Motor neuron (in vitro differentiated cells): ENCODE measurements at places on chromosomes 13 and 19. TPM values are rescaled to one million over a fixed set of nuclear protein-coding genes. Genes with fewer than 3 reads are reported as not detected.

Gene WTIP
- total RNA-seq, result 1.9 and 4.5 TPM in 2 replicates

Gene COL5A3
- 0.31 and 0.32 TPM in 2 replicates for total RNA-seq

Gene ZNF844
- 1.2 and 1.6 TPM in 2 replicates for total RNA-seq

Gene ATP4A
- total RNA-seq, result 0.31 TPM in 1 of 2 replicates, not detected in the other

Gene FUT2
- total RNA-seq, result 1.5 and 2.1 TPM in 2 replicates

Gene ZFP36
- total RNA-seq, result 9.0 and 12.6 TPM in 2 replicates

Gene NPAS1
- 1.0 and 2.1 TPM in 2 replicates for total RNA-seq

Gene TSHZ3
- 15.4 and 22.2 TPM in 2 replicates for total RNA-seq

Gene DCT
- total RNA-seq, result 0.10 and 0.16 TPM in 2 replicates

DNA sequence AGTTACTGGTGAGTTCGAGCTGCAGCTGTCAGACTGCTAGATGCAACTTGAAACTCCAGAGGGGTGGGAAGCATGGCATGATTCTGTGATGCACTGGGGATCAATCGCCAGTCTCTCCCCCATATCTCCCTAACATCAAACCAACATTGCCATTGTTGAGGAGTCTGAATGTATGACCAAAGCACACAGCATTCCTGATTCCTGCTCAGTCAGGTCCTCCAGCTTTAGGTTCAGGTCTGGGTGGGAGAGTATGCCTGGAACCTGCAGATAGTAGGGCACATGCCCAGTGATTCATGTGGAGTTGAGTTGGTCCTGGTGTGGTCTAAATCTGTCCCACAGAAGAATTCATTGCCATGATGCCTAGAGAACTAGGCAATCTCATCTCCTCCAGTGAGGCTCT, 269.1 kb downstream of the GPC5 start:
- ATAC-seq, result no peak

- ATAC-seq, result no peak
Observed at GRCh38 chr19:29630655-29631054, 24.6 kb downstream of the POP4 start.

DNA sequence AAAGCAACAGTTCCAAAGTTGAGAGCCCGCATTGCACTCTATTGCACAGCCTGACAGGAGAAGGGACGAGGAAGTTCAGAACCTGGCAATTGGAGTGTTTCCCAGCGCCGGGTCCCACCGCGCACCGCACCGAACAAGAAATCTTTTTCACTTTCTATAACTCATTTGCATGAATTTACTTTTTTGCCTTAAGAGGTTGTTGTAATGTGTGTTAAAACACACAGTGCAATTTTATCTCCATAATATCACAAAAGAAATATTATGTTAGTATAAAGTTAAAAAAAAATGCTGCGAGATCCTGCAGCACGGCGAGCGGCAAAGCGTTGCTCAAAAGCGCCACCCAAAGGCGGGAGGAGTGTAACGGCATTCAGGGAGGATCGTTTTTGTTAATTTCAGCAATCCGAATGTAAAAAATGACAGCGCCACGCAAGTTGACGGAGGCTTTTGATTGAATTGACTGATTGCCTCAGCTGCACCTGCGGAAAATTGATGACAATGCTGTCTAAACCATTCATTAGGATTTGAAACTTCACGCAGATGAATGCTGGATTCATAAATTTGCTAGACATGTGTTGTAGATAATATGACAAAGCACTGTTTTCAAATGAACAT, 303.6 kb upstream of the ZNF507 start:
- ATAC-seq, result peak; percentile 66

GRCh38 chr19:33780251-33780650, 16.4 kb upstream of the KCTD15 start:
- no peak for ATAC-seq

GRCh38 chr13:66225072-66225471, 1005.1 kb downstream of the PCDH9 start:
- ATAC-seq, result no peak

DNA sequence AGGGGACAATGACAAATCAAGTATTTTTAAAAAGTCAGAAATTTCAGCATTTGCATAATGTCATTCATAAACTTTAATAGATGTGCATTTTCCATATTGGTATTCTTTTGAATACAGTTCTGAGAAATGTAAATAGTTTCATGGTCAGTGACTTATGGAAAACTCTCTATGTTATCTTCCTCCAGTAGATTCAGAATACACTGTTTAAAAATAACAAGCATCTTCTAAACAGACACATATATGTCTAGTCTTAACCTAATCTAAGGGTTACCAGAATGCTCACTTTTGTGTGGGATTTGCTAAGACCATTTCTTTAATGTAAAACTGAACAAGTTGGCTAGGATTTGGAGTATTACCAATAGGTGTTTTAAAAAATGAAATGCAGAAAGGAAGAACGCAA, 119.8 kb upstream of the SGCG start:
- no peak for ATAC-seq

DNA sequence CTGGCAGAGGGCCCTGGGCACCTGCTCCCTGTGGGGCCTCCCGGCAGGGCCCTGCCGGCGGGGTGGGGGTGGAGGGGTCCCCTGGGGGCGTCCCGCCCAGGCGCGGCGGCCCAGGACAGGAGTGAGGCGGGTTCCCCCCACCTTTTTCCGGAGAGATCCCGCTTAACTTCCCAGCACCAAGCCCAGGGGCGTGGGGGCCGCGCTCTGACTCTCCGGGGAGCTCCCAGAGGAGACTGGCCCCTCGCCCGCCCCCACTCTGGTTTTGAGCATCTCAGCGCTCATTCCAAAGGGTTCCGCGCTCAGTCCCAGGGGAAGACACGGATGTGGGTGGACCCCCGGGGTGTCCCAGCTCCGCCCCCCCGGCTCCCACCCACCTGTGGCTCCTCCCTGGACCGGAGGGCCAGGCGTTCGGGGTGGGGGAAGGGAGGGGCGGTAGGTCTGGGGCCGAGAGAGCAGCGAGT, 476 bp downstream of the C2CD4C start:
- ATAC-seq, result peak; percentile 29

GRCh38 chr19:45607071-45608029, 5.3 kb upstream of the GPR4 start:
- peak; percentile 83 for ATAC-seq

DNA sequence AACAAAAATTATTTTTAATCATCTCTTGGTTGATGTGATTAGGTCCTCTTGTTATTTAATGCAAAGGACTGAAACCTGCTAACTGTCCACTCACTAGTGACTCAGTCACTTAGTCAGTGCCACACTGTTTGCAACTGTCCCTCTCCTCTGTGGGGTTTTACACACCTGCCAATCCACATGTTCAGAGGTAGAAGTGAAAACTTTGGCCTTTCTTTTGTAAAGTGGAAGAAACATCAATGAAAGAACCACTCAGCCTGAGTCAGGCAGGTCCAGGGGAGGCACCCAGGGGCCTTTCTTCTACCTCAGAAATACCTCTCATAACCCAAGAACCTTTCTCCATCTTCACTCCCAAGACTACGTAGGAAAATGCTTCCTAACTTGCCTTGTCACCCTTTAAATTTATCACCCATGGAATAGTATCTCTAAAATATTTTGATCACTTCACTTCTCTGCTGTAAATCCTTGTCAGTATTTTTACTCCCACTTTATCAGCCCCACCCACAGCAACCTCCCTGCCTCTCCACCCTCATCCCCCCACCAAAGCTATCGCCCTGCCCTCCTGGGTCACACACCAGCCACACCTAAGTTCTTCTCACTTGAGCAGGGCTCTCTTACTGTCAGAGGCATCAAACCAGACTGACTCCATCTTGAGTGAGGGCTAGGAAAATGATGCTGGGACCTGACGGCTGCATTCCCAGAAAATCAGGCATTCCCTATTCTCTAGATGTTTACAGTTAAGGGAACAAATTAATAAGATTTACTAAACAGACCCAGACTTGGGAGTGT, 29.6 kb upstream of the EEF1AKMT1 start:
- no peak for ATAC-seq

- ATAC-seq, result no peak
Observed at GRCh38 chr13:108315273-108315672, 45.8 kb downstream of the TNFSF13B start.

DNA sequence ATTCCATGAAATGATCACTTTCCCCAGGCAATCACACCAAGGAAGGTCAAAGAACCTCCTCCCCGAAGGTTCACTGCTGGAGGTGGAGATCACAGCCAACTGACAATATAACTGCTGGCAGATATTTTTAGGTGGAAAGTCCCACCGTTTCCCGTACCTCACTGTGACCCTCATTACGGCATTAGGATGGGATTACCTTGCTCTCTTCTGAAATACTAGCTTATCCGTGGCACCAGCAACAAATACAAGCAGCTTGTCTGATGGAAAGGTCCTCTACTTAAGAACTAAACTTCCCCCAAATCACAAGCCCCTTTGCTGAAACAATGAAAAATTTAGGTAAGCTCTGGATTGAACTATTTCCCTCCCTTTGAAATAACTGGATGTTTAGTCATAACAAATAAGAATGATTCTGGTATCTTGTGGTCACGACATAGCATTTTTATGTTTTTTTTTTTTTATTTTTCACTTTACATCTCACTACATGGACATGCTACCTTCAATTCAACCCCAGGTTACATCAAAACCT, 178.9 kb downstream of the COL4A1 start:
- ATAC-seq, result no peak

GRCh38 chr13:113210833-113211232, 1.4 kb downstream of the CUL4A start:
- no peak for ATAC-seq

- ATAC-seq, result no peak
Observed at GRCh38 chr19:18742838-18743783, 48.0 kb downstream of the COMP start.

DNA sequence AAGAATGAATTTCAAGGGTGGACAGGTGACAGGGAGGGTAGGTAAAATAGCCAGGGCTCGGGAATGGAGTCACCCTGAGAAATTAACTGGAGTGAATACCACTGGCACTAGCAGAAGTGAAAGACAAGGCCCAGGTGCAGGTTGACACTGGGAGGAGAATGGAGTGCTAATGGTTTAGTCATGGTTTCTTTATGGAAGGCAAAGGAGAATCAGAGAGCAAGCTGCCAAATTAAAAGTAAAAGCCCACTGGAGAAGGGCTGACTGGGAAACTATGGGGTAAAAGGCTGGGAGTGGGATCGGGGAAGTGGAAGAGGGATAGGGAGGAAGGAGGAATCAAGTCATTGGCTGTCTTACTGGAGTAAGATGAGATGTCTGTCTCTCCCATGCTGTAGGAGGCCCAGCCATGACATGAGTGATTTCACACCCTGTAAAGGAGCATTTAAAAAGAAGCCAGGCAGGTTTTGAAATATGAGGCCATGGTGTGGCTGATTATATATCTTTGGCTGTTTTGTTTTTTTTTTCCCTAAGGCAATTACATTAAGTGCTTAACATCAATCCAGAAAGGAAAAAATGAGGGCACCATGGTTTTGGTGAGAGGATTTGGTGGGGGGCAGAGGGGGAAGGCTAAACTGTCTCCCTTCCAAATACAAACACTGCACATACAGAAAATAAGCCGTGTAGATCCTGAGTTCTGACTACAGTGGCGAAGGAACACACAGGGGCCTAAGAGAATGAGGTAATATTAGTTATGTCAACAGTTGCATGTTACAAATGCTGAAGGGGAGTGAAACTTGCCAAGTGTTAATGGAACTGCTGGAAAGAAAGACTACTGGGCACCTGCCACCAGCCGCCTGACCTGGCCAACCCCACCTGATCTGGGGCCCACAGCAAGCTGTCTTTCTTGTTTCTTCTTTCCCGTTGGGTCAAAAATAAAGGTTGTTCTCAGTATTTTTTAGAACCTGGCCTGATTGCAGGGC, 183.5 kb upstream of the TSC22D1 start:
- peak; percentile 41 for ATAC-seq

DNA sequence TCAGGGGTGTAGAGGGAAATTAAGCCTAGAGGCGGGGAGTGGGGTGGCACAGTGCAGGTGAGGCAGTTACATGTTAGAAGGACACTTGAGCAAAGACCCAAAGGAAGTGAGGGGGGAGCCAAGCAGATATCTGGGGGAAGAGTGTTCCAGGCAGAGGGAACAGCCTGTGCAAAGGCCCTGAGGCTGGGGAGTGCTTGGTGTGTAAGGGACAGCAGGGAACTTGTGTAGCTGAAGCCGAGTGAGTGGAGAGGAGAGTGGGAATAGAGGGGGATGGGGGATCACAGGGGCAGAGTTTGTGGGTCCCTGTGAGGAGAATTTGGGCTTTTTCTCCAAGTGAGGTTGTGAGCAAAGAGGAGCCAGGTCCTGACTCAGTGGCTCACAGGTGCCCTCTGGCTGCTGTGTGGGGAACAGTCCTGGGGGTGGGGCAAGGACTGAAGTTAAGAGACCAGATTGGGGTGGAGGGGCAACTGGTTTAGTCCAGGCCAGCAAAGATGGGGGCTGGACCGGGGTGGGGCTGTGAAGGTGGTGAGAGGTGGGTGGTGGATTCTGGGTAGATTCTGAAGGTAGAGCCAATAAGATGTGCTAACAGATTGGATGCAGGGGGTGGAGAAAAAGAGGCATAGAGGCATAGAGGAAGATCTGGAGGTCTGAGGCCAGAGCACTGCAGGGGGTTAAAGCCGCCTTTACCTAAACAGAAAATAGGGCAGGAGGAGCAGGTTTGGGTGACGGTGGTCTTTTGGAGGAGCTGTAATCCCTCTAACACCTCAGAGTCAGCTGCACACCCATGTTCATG, 75.3 kb downstream of the CACNA1A start:
- ATAC-seq, result no peak

DNA sequence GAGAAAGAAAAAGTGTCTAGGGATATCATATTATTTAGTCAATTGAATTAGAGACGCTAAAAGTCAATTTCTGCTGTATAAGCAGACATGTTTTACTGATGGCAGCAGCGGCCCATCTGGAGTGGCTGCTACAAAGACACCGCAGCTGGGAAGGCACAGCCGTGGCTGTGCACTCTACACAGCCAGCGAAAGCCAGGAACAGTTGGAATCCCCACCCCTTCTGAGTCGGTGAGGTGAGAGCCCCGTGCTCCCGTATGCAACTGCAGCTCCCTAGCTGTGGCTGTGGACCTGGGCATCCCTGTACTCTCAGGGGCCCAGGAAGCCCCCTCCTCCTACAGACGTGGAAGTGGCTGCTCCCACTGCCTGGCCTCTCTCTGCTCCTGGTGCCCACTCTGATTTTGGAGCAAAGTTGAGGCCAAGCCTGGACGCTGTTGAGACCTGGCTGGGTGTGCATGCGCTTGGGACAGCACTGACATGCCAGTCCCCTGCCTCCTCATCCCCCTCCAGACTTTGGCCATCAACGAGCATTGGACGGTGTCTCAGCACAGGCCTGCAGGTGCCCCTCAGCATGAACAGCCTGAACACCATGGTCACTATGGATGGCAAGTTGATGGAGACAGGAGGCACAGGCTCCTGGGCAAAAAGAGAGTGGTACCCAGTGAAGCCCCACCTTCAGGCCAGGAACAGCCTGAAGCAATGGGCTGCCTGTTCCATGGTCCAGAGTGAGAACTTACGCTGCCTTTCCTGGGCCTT, 944.0 kb upstream of the MIR17HG start:
- ATAC-seq, result no peak

GRCh38 chr19:14432791-14433553, at the start of gene PKN1:
PKN1 (plus strand) TSS chr19:14433306; CDS start chr19:14433522, 216 bp downstream.
- ATAC-seq, result peak; percentile 5

DNA sequence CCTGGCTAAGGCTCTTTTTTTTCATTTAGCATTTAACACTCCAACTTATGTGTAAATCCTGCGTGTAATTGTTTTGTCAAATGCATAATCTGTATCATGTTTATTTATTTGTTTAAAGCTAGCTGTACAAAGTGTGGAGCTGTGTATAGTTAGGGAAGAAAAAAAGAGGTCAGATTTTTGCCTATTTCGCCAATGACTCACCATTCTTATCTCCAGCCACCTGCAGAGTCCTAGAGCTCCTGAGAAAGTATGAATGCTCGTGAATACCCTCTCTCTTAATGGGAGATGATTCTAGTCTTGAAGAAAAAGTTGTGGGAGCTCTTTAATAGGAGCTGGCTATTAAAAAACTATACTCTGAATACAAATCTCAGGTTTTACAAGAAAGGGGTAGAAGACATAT, 778.8 kb upstream of the SLITRK5 start:
- ATAC-seq, result no peak
